Natural killer cell (primary cell): ENCODE measurements at places on chromosomes 1 and 21.

GRCh38 chr1:176857632-176858031 is 306.9 kb downstream of the ASTN1 start:
- no peak for DNase-seq

- DNase-seq: no peak
Observed at GRCh38 chr21:28464095-28464494, 528.6 kb downstream of the LTN1 start.

DNA sequence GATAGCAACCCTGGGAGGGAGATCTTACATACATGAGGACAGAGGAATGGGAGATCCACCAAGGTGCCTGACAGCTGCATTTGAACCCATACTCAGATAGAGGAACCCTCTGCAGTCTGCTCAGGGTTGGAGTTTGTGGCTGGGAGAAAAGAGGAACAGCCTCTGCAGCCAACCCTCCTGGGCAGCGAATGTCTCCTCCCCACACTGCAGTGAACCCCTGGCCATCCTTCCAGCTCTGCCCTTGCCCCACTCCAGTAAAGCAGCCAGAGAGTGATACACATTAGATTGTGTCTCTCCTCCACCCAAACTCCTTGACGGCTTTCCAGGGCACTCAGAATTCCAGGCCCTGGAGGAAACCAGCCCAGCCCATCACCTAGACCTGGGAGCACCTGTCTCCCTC is 137.7 kb downstream of the RUNX1 start:
- DNase-seq: no peak

DNA sequence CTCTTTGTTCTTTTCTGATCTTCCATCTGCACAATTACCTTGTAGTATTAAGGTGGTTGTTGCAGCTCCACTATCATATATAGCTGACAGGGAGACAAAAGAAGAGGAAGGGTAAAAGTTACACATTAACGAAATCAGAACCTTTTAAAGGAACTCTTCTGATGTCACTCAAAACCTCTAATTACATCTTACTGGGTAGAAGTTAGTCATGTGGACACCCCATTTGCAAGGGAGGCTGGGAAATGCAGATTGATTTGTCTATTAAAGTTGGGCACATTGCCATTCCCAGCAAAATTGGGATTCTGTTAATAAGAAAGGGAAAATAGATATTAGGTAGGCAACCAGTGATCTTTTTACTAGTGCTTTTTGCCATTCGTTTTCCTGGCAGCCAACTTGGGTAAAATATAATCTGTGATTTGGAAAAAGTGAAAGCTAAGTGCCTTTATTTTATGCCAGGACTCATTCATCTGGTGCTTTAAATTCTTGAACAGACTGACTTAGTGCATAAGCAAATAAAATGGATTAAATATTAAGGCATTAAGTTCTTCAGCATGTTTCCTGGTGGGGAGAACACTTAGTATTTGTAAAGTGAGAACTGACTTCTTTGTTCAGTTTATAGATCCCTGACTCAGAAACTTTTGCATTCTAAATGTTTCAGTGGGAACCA is 71.3 kb downstream of the DNM3 start:
- DNase-seq: no peak

GRCh38 chr1:228770779-228771223 is 35.5 kb downstream of the RHOU start:
- DNase-seq: no peak

DNA sequence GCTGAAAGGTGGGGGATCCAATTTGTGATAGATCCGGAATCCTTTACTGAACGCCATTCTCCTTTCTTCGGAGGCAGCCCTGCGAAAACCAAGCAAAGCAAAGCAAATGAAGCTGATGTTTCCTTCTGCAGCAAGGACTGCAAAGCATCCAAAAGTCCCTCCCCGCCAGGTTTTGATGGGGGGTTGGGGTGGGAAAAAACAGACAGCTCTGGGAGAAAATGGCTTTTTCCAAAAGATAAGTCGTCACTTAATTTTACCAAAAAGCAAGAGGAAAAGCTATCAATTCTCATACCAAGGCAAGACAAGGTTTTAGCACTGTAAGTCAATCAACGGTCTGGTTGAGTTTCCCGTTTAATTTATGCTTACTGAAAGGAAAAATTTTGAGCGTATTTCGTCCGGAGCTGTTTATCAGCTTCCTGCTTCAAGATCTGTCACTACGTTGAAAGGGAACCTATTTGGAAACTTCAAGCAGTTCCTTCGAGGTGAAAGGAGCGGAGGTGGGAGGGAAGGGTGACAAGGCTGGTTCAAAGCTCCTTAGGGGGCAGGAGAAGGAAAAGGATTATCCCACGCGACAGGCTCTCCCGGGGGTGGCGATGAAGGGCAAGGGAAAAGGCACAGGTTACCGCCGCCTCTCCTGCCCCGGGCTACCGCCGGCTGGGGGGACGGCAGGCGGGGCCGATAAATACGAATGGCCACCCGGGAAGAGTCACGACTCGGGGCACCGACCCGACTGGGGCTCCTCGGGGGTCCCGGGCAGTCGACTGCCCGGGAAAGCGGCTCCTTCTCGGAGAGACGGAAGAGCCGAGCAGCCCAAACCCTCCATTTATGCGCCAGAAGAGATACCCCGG is 750 bp downstream of the SYNJ1 start:
- peak; percentile 47 for DNase-seq

GRCh38 chr1:183827801-183828200 is 22.9 kb downstream of the RGL1 start:
- no peak for DNase-seq

GRCh38 chr1:201285846-201286245 is 2.5 kb downstream of the PKP1 start:
- no peak for DNase-seq

DNA sequence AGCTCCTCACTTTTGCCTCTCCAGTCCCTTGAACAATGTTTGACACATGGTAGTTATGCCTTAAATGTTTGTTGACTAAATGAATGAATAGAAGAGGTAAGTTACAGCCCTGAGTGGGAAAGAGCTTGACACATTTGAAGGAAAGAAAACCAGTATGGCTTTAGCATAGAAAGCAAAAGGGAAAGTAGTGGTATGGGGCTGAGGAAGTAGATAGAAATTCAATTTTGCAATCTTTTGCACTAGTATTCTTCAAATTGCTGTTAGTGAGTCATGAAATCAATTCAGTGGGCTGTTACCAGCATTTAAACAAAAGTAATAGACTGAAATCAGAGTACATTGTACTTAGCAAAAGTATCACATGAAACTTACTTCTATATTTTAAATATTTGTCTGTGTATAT is 21.1 kb downstream of the PLA2G4A start:
- DNase-seq: no peak

- no peak for DNase-seq
Observed at GRCh38 chr1:116031302-116031835, 55.1 kb downstream of the SLC22A15 start.

DNA sequence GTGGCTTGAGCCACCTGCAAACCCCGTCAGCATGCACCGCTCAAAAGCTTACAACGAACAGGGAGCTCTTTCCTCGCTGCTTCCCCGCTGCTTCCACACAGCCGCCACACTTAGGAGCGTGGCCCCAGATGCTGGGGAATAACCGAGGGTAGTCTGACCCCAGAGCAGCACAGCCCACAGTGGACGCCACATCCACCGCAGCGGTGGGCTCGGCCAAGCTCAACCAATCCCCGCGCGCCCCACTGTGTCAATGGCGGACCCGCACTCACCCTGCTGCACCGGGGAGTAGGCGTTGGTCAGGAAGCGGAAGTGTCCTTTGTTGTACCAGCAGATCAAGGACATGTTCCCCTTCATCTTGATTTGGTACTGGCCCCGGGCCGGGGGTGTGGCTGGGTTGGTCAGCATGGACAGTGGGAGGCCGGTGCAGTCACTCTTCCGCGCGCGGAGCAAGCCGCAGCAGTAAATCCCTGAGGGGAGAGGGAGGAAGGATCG is 93.5 kb downstream of the PGBD5 start:
- DNase-seq: no peak

DNA sequence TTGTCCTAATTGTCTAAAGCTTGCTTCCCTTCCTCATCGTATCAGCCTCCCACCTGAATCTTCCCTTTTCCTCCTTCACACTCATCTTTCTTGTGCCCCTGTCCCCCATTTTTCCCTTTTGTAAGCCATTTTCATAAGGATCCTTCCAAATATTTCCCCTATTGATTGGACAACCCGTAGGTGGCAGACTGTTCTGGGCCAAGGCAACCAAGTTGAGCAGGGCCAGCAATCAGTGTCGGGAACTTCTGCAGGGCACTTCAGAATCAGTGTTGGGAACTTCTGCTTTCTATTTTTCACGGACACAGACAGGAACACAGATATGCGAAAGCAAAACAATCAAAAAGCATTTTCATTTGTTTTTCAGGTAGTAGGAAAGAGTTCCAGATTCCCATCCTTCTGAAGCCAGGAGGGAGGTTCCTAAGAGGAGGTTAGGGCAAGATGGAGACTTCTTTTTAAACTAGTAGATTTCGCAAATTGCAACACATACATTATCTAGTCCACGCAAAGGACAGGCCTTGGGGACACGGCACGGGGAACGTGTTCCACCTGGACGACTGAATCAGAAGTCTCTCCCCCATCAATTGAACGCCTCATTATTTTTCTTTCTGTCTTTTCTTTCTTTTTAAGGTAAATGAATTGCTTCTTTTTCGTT is 691 bp upstream of the MPZL1 start:
- DNase-seq: no peak
